ENCODE measurements at places on chromosomes 7 and 10.

- no peak for DNase-seq
These were observed 137.2 kb downstream of the LRMDA start for GRCh38 chr10:75568450-75569130.

- DNase-seq: no peak
These were observed 530.2 kb downstream of the GATA3 start for GRCh38 chr10:8584666-8585065.

GRCh38 chr10:70380350-70381135, 1.9 kb downstream of the LRRC20 start:
- DNase-seq: no peak

DNA sequence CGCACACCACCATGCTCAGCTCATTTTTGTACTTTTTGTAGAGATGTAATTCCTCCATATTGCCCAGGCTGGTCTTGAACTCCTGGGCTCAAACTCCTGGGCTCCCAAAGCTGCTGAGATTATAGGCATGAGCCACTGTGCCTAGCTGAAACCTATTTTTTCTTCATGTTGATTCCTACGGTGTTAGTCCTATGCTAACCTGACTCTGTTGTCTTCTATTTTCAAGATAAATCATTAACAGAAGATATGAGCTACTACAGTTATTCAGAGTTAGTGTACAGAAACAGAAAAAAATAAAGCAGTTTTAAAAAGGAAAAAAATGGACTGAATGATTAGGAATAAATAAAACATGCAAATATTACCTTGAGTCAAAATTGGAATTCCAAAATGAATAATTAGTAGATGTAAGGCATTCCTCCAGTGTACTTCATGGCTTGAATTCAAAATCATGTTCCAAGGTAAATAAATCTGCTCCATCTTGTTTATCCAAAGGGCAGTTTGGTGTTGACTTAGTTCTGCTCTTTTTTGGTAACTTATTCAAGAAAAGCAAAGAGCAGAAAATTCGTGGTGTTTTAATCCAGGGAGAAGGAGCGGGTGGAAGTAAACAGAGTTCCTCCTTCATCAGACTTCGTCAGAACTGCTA, 185.8 kb downstream of the CACNB2 start:
- DNase-seq: no peak

DNA sequence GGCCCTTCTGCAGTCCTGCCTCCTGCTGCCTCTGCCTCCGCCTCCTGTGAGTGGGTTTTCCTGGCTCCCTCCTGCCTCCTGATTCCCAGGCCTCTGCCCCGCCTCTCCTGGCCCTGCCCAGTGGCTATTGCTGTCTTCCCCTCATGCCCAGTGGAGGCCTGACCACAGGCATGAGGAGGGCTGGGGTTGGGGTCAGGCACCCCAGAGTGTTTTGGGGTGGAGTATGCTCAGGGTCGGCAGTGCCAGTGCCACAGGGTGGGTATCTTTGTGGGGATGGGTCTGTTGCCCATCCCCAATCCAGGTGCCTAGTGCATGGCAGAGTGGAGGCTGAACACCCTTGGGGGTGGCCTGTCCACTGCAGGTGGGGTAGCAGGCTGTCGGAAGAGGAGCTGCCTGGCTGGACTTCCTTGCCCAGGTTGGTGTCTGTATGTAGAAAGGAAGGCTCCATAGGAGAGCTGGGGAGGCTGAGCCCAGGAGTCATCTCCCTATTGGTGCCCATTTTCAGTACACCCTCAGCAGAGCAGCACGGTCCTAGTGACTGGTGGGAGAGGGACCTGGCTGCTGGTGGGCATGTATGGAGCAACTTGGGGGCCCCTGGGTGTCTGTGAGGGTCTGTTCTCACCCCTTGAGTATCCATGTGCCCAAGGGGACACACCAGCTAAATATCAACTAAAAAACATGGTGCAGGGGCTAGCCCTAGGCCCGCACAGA, 62.2 kb downstream of the ARHGAP22 start:
- no peak for DNase-seq

DNA sequence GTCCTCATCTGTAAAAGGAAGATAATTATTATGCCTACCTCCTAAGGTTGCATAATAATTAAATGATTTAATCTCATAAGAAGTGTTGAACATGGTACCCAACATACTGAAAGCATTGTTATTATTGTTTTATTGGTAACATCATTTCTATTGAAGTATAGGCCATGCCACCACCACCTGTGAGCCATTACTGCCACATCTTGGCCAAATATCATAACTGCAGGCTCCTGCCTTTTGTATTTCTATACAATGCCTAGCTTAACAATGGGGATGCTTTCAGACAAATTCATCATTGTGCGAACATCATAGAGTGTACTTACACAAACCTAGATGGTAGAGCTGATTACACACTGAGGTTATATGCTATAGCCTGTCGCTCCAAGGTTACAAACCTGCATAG, 61.1 kb upstream of the NPSR1 start:
- peak; percentile 20 for DNase-seq

GRCh38 chr10:29316308-29317026, 27.6 kb downstream of the LYZL1 start:
- no peak for DNase-seq

DNA sequence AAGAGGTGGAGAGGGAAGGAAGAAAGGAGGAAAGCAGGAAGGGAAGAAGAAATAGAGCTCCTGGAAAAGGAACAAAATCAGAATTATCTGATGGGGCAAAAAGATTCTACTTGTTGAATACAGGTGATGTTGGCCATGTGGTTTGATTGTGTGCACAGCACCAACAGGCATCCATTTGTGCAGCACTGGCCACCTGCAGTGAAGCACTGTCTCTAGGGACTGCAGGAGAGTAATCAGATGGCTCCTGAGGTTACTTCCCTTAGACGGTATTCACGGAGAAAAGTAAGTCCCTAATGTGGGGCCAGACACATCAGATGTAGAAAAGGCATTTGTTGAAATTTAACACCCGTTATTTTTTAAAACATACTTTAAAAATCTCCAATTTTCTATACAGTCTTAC, 135.3 kb upstream of the VIPR2 start:
- no peak for DNase-seq

- peak; percentile 55 for DNase-seq
These were observed 57.7 kb upstream of the KCNIP2 start for GRCh38 chr10:101901340-101901739.

GRCh38 chr10:53765311-53765710, 992.7 kb upstream of the MBL2 start:
- DNase-seq: no peak

DNA sequence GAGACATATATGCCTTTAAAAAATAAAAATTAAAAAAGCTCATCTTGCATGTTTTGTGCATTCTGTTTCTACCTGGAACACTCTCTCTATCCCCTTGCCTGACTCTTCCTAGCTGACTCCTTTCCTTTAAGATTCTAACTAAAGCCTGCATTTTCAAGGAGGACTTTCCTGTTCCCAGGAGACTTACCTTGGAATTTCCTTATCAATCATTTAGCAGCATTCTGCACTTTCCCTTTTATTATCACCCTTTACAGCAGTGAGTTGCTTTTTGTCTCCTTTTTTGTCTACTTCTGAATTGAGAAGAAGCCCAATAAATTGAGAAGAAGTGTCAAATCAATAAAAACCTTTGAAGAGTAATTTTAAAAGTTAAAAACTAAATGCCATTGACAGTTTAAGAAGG, 142.2 kb upstream of the TMEM196 start:
- DNase-seq: no peak

GRCh38 chr10:126565871-126566270, 104.6 kb downstream of the C10orf90 start:
- DNase-seq: no peak

- DNase-seq: no peak
These were observed 622.2 kb downstream of the GALNT17 start for GRCh38 chr7:71753956-71754664.
